Retinal pigment epithelial cell (primary cell): ENCODE measurements at places on chromosomes 16 and 17.

GRCh38 chr17:67615736-67616135, 102.0 kb upstream of the NOL11 start:
- no peak for DNase-seq

DNA sequence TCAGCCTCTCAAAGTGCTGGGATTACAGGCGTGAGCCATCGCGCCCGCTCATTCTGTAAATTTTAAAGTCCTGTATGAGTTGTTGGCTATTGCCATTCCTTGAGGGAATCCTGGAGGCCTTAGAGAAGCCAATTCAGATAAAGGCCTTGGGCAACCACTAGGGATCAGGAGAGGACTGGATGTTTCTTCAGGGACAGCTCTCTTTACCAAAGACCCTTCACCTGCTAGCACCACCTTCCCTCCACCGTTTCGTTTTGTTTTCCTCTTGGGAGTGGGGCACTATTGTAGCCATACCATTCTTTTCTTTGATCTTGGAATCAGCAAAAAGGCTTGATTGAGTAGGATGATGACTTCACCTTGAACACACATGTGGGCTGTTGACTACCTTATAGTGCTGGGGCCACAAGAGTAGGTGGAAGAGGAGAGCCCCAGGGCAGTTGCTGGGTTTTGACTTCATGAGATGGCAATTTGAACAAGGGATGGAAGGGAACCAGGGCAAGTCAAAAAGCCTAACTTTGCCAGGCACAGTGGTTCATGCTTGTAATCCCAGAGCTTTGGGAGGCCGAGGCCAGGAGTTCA, 7.0 kb upstream of the ANKRD40CL start:
- DNase-seq = no peak

DNA sequence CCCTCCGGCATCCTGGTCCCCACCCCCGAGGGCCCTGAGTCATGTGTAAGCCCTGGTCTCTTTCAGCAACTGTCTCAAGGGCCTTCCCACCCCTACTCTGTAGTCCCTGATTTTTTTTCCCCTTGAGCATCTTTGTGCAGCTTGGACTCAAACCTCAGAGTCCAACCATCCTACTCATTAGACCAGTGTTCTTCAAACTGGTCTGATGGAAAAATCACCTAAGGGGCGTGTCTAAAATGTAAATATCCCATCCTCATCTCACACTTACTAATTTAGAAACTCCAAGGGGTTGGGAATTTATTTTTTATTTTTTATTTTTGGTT, 624 bp downstream of the G6PC3 start:
- no peak for DNase-seq

GRCh38 chr16:85078952-85079351, 33.3 kb downstream of the CIBAR2 start:
- DNase-seq = no peak

DNA sequence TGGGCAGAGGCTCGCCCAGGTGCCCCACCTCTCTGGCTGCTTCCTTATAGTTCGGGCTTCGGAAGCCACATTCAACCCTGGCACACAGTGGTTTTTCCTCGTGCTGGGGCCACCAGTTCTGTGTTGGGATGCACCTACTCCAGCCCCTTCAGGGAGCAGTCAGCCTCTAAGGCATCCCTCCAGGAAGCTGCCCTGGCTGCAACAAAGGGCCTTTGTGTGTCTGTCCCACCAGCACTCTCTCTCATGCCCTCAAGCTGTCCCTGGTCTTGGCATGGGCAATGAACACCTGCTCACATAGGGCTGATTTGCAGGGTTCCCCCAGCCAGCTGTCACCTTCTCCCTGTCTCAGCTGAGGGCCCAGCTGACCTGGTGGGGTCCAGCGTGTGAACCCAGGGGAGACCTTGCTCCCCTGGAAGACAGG, 754 bp upstream of the NOXO1 start:
- DNase-seq = no peak

- no peak for DNase-seq
These were observed 99.7 kb upstream of the HAS3 start for GRCh38 chr16:69005641-69006355.

DNA sequence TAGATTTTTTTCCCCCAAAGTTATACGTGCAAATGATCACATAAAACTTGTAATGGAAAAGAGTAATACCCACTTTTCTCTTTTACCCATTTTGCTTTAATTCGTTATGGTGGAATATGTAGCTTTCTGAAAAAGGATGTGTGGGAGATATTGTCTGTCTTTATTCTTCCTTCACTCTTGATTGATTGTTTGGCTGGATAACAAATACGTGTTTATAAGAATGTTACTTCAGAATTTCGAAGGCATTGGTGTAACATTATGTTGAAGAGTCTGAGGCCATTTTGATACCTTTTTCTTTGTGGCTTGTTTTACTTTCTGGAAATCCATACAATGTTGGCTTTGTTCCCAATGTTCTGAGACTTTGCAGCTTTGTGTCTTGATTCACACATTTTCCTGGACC, 71.4 kb downstream of the BCAS3 start:
- DNase-seq = no peak
